ENCODE measurements at places on chromosomes 7 and 10. TPM values are rescaled to one million over a fixed set of nuclear protein-coding genes. Genes with fewer than 3 reads are reported as not detected.

The NUTM2E gene
- 0.05 TPM for total RNA-seq

The ECHS1 gene
- total RNA-seq, result 108 TPM

The PKD2L1 gene
- not detected for total RNA-seq

- no peak for DNase-seq
Measured at GRCh38 chr10:78894841-78895195, 173.9 kb upstream of the ZMIZ1 start.

DNA sequence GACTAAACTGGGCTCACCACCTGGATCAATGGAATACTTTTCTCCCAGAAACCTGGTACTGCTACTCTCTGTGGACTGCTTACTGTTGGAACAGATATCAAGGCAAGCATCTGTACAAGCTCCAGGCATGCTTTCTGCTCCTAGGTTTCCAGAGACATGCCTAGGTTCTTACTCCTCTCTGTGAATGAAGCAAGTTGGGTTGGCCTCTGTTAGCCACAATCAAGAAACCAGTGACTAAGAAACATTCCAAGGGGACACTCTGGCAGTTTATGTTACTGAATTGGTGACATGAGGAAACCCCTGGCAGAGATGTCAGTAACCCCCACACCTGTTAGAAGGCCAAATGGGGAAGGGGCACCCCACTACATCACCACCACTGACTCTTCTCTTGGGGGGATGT, 121.9 kb downstream of the GFRA1 start:
- peak; percentile 60 for DNase-seq

DNA sequence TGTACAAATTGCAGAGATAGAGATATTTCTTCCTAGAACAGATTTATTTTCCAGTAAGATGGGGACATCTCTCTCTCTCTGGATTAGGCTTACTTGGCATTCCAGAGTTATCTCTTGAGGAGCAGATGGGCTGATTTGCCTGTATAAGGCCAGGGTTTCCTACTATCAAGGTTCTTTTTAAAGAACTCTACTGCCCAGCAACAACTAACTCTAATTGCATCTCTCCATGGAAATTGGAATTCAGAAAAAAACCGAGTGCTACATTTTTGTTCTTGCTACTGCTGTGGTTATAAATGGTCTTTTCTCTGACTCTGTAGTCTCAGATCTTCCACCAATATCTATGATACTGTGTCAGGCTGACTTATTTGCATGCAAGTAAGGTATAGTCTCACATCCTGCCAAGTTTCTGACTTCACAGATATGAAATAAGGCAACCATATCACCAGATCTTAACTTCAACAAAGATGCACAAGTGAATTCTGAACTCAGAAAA, 161.1 kb downstream of the CRPPA start:
- no peak for DNase-seq

- no peak for DNase-seq
Measured at GRCh38 chr7:93819699-93820098, 70.9 kb downstream of the TFPI2 start.

The LRRC4 gene
- total RNA-seq, result not detected

GRCh38 chr10:53162856-53163255, 390.3 kb upstream of the MBL2 start:
- DNase-seq, result no peak

DNA sequence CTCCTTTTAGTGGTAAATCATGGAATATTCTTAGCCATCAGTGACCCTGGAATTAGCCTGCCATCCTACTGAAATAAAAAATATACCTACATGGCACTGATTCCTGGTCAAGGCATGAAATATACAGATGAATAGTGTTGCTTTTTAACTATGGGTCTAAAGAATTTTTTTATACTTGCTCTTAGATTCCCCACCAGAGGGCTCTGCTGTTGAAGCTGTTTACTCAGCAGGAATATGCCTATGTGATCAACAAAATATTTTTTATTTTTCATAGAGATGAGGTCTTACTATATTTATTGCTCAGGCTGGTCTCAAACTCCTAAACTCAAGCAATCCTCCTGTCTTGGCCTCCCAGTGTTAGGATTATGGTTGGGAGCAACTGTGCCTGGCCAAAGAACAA, 13.5 kb downstream of the ZC3HC1 start:
- DNase-seq, result peak; percentile 23

DNA sequence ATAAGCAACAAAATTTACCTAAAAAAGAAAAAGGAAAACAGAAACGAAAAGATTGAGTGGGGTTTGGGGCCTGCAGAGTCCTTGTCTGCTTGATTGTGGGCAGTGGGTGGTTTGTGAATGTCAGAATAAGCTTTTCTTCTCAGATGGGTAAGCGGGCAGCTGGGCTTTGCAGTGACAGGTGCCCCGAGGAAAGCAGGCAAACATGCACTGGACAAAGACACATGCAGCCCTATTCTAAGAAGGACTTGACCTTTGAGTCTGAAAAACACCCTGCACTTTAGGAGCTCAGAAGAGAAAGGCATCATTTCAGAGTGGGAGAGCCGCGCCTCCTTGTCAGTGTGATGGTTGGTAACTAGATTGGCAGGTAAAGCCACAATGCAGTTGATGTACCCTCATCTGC, 562.7 kb downstream of the PTPRN2 start:
- no peak for DNase-seq

The THAP5 gene
- total RNA-seq, result 34.0 TPM

GRCh38 chr7:2264158-2264557, 22.1 kb downstream of the NUDT1 start:
- no peak for DNase-seq

DNA sequence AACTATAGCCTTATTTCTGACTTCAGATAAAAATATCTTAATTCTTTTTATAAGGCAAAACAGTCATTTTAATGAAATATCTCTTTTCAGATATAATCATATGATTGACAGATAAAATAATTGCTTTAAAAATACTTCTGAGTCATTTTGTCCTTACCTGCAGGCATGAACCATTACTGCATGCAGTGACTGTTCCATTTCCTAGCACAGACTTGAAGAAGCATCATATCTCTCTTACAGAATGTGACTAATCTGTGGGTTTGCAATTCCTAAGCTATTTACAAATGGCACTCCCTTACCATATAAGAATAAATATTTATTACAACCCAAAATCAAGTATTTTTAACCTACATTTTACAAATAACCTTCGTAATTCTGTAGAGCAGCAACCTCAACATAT, 120.7 kb downstream of the SRPK2 start:
- peak; percentile 83 for DNase-seq

DNA sequence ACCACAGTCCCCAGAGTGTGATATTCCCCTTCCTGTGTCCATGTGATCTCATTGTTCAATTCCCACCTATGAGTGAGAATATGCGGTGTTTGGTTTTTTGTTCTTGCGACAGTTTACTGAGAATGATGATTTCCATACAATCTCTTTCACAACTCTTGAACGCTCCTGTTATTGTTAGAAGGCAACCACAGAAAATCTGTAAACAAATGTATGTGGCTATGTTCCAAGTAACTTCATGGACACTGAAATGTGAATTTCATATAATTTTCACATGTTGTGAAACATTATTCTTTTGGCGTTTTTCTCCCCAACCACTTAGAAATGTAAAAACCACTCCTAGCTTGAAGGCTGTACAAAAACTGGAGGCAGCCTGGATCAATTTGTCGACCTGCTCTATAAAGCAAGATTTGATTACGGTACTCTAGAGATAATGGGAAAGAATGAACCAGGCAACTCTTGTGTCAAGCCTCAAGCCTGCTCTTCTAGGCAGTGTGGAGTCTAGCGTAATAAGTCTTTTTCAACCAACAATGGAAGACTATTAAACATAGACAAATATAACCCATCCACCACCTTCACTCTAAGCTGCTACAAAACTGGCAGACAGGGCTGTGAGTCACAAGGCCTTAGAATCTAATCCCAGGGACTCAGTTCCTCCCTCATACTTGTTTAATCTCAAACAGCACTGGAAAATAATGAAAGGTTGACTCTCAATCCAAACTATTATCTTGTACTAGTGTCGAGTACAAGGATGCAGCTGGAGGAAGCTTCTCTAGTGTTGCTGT, 22.7 kb downstream of the ARL3 start:
- DNase-seq, result no peak

- no peak for DNase-seq
Measured at GRCh38 chr7:39637400-39637799, 14.0 kb downstream of the RALA start.

The ZDHHC4 gene
- total RNA-seq, result 70.0 TPM

- DNase-seq, result peak; percentile 82
Measured at GRCh38 chr7:67738958-67739357, 742.3 kb downstream of the TYW1 start.

The GIMAP2 gene
- 6.3 TPM for total RNA-seq

DNA sequence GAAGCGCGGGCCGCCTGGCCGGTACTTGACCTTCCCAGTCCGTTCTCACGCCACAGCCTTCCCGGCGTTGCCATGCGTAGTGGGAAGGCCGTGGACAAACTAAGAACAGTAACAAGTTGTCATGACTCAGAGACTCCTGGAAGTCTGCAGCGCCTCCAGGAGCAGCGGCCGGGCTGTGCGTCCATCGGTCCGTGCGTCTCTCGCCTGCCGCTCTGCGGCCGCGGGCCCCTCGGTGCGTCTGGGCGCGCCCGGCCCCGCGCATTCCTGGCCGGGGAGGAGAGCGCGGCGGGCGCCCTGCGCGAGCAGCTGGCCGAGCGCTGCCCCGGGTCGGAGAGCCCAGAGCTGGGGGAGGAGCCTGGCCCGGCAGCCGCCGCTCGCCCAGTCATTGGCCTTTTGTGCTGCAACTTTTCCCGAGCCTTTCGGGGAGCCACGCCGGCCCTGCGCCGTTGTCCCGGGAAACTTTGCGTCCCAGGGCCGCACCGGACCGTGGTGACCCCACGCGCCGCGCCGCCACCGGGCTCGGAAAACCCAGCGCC, 123.7 kb downstream of the TACC2 start:
- DNase-seq, result peak; percentile 95

DNA sequence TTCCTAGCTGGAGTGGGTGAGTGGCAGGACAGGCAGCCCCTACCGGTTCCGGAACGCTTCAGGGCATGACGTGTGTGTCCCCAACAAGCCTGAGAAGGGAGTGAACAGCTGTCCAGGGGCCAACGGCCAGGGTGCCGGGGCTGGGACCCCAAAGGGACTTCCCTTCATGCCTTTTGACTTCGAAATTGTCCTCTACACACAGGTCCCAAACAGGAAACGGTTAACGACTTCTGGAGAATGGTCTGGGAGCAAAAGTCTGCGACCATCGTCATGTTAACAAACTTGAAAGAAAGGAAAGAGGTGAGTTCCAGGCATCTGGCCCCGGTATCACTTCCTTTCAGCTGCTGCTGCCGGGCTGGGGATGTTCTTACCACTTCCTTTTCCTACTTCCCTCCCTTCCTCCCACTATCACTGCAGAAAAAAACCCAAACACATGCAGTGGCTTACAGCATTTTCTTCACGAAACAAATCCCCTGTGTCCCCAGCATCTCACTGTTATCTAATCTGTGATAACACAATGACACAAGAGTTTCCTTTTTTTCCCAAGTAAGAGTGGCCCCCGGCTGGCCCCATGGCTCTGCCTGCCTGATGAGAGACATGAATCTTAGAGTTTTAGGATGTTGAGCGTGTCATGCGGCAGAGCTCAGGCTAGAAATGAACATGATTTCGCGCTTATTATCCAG, 63.2 kb downstream of the MKI67 start:
- no peak for DNase-seq

The ABCC2 gene
- 6.1 TPM for total RNA-seq

DNA sequence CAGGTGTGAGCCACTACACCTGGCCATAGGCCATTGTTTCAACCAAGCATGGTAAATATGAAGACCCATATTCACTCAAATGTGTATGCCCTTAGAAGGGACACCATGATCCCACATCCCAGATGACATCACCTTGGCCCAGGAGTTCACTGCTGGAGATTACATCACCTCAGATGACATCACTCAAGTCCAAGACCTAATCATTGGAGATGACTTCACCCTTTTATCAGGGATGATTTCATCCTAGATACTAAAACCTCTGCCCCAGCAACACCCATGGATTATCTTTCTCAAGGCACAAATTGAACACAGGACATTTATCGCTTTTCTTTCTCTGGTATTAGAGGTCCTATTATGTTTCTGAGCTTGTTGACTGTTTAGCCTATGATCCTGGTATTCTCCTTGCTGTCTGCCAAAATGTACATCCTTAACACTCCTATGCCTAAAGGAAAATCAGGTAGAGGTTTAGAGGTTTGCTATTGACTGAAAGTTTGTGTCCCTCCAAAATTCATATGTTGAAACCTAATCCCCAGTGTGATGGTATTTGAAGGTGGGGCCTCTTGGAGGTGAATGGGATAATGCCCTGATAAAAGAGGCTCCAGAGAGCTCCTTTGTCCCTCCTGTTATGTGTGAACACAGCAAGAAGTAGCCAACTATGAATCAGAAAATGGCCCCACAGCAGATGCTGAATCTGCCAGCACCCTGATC, 9.8 kb upstream of the CYP2C18 start:
- peak; percentile 12 for DNase-seq

DNA sequence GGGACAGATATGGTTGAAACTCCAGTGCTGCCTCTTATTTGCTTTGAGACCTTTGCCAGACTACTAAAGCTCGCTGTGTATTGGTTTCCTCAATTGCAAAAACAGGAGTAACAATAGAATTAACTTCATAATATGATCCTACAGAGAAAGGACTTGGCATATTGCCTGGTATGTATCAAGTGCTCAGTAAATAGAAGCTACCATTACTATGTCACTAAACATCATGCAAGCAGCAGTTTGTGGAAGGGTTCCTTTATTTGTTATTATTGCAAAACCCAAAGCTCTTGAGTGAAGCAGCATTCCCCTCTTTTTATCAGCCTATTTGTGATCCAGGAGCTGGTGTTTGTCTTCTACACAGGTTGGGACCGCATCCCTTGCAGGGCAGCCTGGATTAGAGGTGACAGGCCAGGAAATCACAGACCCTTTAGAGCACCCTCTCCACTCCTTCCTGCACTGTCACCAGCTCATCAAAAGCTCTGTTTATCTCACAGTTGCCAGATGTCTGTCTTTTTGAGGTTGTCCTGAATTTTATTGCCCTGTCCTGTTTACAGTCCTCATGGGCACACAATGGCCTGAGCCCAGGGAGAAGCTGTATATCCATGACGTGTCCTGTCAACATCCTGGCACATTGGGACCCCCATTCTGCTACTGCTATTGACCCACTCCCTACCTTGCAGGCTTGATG, 121.5 kb downstream of the SNX10 start:
- DNase-seq, result no peak

The CCDC3 gene
- total RNA-seq, result 2.0 TPM

DNA sequence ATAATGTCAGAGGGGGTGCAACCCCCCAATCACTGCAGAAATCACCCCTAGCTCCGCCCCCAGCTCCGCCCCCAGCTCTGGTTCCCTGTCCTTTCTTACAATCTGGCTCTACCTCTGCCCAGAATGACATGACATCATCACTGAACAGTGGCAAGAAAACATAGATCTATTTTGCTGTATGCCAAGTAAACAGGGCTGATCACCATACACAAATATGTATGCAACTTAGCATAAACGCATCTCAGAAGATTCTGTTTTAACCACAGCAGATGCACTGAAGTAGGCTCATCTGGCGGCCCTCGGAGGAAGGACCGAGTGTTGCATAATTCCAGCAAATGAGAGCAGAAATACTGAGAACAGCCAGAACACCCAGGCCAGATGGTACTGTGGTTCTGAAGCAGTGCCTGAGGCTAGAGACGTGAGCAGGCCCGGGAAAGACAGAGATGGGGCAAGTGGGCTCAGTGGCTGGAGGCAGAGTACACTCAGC, 293.3 kb upstream of the KLF14 start:
- DNase-seq, result peak; percentile 90

- peak; percentile 52 for DNase-seq
Measured at GRCh38 chr10:35563261-35563891, 41.8 kb upstream of the GJD4 start.

- DNase-seq, result no peak
Measured at GRCh38 chr7:95375591-95376257, 20.5 kb downstream of the PON3 start.

- DNase-seq, result no peak
Measured at GRCh38 chr7:140054751-140055150, 8.0 kb downstream of the PARP12 start.

Measured in M059J (cell line).